ENCODE measurements at places on chromosomes 2 and 18.

- DNase-seq = no peak
Observed at GRCh38 chr2:133521146-133521745, 47.0 kb downstream of the NCKAP5 start.

GRCh38 chr2:70767079-70767698 is 811 bp downstream of the ADD2 start:
- no peak for DNase-seq

- DNase-seq = no peak
Observed at GRCh38 chr2:58293056-58293455, 51.9 kb upstream of the FANCL start.

GRCh38 chr2:19101968-19102367 is 256.5 kb downstream of the OSR1 start:
- no peak for DNase-seq

- DNase-seq = no peak
Observed at GRCh38 chr2:152548996-152549395, 168.3 kb downstream of the PRPF40A start.

- no peak for DNase-seq
Observed at GRCh38 chr2:126953483-126953882, 54.8 kb downstream of the TEX51 start.

- DNase-seq = no peak
Observed at GRCh38 chr2:197782126-197782525, 3.0 kb downstream of the BOLL start.

- no peak for DNase-seq
Observed at GRCh38 chr18:79629249-79629558, 50.4 kb upstream of the CTDP1 start.

DNA sequence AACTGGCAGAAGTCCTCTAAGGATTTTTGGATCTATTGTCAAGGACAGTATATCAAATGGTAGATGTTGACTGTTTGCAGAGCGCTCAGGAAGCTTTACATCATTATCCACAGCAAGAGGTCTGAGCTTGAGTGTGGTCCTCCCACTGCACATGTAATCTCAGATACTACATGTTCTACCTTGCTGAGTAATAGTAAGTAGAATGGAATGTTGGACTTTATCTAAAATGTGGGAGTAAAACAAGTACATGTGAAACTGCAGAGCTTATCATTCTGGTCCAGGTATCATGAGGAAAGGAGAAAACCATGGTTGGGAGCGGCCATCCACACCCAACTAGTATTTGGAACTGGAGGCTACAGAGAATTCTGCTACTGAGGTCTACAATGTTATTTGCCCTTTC is 19.3 kb upstream of the CD28 start:
- DNase-seq = no peak

DNA sequence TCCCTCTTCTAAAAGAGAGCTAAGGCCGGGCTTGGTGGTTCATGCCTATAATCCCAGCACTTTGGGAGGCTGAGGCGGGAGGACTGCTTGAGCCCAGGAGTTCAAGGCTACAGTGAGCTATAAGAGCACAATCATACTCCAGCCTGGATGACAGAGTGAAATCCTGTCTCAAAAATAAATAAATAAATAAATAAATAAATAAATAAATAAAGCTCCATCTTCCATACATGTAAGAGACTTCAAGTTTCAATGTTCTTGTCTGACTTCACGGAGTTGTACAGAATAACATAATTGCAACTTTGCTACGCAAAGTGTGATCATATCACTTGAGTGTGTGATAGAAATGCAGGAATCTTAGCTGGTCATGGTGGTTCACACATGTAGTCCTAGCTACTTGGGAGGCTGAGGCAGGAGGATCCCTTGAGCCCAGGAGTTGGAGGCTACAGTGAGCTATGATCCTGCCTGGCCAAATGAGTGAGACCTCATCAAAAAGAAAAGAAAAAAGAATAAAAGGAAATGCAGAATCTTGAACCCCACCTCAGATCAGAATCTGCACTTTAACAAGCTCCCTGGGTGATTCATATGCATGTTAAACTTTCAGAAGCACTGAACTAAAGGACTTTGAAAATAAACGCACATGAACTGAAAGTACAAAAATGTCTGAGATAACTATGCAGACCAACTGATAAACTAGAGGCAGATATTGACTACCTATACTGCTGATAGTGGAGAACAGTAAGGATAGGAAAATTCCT is 123.7 kb upstream of the SP3 start:
- DNase-seq = no peak

DNA sequence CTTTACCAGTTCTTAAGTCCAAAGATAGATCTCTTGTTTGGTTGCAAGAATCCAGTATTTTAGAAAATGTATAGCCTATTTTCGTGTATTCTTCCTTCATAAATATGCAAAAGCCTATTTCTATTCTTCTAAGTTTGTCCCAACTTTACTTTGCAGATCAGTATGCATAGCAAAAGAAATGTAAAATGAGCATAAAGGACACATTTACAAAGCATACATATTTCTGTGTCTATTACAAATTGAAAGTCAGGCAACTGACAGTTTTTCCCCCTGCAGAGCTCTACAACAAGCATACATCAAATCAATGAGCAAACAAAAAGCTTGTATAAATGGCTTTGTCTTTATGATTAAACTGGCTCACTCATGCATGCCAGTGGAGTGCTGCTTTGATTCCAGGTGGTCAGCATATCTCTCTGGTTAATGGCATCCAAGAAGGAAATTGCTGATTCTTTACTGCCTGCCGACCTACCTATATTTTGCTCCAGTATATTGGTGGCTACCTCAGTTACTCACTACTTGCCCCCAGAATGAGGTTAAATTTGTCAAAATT is 10.0 kb upstream of the VPS54 start:
- no peak for DNase-seq

DNA sequence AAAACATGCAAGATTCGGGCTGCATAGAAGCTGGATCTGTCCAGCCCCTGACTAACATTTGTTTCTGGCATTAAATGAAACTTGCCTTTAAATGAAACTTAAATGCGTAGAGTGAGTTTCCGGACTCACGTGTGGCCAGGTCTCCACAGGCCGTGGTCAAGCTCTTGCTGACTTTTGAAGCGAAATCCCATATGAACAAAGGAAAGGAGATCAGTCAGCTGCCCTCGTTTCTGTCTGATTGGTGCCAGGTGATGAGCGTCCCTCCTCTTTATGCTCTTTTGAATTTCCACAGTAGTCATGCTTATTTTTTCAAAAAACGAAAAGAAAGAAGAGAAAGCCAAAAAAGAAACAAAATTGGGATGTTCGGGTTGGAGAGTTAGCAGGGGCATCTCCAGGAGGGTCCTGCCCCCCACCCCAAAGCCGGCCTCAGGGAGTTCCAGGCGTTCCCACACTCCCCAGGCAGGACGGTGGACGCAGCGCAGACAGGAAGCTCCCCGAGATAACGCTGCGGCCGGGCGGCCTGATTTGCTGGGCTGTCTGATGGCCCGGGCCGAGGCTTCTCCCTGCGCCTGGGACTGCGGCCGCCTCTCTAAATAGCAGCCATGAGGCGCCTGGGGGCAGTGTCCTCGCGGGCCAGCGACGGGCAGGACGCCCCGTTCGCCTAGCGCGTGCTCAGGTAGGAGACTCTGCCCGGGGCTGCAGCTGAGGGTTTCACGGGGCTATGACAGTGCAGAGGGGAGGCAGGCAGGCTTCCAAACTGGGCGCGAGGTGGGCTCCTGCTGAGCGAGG is at the start of gene COLEC11:
COLEC11 (plus strand) TSS at position 620 of the 789 bp plus-strand sequence. CDS start 9,229 bp downstream, outside the sequence.
- no peak for DNase-seq

GRCh38 chr18:56891116-56891515 is 240.0 kb downstream of the WDR7 start:
- DNase-seq = no peak

DNA sequence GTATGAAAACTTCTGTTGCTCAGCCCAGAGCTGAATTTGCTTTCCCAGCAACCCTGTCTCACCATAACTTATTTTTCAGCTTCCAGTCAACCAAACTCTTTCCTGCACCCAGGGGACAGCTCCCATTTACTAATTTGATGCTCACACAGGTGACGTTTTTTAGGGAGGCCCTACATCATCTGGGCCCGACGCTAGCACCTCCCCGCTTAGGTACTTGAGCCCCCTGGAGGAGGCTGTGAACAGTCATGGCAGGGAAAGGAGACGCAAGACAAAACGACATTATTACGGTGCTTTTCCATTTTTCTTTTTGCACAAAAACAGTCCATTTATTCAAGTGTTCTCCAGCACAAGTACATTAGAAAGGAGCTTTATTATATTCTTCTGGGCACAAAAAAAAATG is 59.2 kb upstream of the POMC start:
- DNase-seq = no peak

DNA sequence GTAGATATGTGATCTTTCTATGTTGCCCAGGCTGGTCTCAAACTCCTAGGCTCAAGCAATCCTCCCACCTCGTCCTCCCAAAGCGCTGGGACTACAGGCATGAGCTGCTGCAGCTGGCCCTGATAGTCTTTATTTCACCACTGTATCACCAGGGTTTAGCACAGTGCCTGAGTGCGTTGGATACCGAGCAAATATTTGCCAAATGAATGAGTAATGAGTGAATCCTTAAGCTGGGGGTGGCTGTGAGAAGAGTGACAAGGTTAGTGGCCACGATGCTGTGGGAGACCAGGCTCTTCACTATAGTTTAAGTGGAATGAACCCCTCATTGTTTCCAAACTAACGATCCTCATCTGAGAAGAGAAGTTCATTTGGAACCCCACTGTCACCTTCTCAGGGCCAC is 60.8 kb upstream of the FAM136A start:
- DNase-seq = no peak

GRCh38 chr2:53170466-53170865 is 597.1 kb upstream of the CHAC2 start:
- no peak for DNase-seq

- no peak for DNase-seq
Observed at GRCh38 chr2:172091761-172092566, 6.7 kb downstream of the DLX1 start.

- no peak for DNase-seq
Observed at GRCh38 chr2:231034291-231034882, 2.9 kb upstream of the C2orf72 start.
